ENCODE measurements at places on chromosomes 2 and 18.

GRCh38 chr2:203782262-203782976 is 76.0 kb downstream of the CD28 start:
- DNase-seq, result peak; percentile 70

DNA sequence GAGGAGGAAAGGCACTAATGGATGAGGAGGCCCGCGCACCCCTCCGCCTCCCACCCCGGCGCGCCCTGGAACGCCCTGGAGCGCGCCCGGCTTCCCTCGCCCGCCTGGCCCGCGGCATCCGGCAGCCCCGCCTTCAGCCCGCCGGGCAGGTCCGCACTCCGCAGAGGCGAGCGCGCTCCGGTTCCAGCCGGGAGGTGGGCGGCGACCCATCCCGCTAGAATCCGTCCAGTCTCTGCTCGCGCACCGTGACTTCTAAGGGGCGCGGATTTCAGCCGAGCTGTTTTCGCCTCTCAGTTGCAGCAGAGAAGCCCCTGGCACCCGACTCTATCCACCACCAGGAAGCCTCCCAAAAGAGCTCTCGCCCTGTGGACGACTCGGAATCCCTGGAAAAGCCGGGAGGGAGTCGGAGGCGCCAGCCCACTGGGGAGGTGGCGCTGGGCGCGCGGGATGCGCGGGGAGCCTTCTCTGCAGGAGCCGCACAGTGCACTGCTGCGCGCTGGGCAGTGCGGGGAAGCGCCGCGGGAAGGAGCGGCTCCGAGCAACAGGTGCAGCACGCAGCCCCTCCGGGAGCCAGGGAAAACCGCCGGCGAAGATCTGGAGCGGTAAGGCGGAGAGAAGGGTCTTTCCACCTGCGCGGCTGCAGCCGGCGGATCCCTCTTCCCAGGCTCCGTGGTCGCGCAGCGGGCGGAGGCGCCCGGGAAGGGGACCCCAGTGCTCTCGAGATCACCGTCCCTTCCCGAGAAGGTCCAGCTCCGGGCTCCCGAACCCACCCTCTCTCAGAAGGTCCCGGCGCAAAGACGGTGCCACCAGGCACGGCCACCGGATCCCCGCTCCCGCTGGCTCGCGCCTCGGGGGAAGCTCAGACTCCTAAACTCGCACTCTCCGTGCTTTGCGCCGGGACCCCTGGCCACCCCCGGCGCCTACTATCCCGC is at the start of gene GALR1:
Gene GALR1, plus strand, starts transcription at position 280 of the 932 bp plus-strand sequence. CDS start 701 bp downstream, outside the sequence.
- DNase-seq, result no peak

DNA sequence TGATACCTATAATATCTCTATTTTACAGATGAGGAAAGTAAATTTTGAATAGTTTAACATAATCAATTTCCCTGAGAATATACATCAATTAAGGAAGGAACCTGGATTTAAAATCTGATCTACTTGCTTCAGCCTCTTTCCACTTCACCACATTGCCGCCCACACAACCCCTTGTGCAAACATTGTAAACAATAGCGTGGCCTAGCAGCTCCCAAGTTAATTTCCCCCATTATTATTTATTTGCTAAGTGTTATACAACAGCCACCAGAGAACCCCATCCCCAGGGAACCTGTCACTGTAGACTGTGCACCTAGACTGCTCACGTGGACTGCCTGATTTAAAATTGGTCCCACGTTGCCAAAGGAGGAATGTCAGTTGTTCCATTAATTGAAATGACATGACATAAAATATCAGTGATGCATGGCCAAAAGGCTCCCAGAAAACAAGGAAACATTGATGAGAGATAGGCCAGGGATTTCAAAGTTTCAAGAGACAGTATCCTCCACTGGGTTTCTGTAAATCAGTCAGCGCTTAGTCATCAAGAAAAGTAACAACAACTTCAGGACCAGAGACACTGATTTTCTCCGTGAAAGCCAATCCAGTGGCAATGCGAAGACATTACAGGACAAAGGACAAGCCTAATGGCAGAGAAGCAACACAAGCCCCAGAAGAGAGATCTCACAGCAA is 41.3 kb downstream of the SCG2 start:
- no peak for DNase-seq

- DNase-seq, result no peak
Measured at GRCh38 chr2:38406597-38407110, 29.6 kb upstream of the ATL2 start.

DNA sequence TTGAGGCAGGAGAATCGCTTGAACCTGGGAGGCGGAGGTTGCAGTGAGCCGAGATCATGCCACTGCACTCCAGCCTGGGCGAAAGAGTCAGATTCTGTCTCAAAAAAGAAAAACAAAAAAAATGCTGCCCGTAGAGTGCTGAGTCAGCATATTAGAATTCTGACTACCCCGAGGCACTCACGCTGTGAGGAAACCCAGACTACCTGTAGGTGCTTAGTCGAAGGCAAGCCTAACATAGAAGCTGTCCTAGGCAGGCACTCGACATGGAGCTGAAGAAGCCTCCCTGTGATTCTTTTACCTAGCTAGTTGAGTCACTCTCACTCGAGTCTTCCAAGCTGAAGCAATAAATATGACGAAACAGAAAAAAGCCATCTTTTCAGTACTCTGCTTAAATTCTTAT is 1323.2 kb upstream of the DDX18 start:
- no peak for DNase-seq

DNA sequence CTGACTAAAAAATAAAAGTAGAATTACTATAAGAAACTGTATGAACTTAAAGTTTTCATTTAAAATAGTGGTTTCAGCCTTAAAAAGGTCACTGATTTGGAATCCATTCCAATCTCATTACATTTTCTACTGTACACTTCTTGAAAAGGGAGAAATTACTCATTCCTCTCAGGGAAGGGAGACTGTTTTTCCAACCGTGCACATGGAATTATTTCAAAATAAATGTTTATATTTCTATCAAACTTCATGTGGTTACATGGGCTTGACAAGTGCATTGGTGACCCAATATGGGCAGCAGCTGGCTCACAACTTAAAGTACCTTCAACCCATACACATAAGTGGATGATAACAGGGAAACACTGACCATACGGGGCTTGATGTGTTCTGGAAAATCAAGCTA is 324.5 kb upstream of the THUMPD2 start:
- no peak for DNase-seq

DNA sequence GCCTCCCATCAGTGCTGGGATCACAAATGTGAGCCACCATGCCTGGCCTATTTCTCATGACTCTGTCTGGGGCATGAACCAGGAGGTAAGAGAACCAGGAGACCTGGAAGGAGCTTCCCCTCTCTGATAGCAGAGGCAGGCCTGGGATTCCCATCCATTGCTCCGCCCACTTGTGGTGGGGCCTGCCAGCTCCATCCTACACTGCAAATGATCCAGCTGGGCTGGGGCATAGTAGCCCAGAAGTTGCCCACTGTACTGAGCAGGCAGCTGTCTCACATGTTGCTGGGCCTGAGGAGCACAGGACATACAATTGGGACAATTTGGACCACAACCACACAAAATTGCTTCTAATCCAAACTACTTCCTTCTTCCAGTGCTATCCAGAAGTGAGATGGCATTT is 91.0 kb downstream of the MARCHF4 start:
- DNase-seq, result no peak

- no peak for DNase-seq
Measured at GRCh38 chr2:15825276-15825980, 114.9 kb upstream of the MYCN start.

DNA sequence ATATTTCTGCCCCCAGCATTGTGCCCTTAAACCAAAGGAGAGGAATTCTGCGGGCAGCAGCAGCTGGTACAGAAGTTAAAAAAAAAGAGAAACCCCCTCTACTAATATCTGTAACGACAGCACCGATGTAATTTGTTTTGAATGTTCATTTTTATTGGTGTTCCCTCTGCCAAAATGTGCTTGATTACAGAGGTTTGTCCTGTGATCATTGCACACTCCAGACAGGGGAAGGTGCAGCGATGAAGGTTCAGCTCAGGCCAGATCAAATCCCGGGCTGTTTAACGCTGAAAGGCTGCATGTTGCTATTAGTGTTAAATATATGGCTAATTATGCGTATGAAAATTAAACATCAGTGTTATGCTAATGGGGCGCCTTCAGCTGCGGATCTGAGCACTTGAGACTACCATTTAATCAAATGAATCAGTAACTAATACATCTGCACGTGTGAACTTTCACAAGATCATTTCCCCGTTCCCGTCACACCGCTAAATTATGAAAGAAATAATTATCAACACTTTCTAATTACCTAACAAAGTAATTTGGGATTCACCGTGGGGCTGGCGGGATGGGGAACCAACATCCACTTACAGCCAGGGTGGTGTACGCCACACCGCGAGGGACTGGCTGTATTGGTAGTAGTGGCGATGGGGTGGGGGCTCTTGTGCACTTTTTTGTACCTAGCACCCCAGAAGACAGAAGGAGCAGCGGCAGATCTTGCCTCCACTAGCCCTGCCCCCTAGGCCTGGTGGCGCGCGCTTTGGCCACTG is 1.5 kb upstream of the DLX1 start:
- DNase-seq, result no peak

GRCh38 chr2:48221846-48222516 is 308.0 kb upstream of the STON1 start:
- no peak for DNase-seq

GRCh38 chr2:168992026-168992425 is 39.1 kb downstream of the ABCB11 start:
- no peak for DNase-seq

DNA sequence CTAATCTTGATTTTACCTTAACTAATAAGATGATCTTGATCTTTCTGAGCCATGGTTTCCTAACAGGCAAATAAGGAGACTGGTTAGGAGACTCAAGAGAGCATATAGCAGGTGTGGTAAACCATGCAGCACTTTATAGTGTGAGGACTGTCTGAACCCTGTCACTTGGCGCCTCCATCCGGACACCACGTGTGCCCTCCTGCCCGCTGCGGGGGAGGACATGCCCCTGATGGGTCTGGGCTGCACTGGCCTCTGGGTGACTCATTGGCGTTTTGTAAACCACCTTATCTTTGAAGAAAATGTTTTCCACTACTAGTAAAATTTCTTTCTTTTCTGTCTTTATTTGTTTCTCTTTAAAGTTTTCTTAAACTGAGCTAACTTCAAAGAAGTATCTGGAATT is 131.1 kb downstream of the FMNL2 start:
- no peak for DNase-seq

DNA sequence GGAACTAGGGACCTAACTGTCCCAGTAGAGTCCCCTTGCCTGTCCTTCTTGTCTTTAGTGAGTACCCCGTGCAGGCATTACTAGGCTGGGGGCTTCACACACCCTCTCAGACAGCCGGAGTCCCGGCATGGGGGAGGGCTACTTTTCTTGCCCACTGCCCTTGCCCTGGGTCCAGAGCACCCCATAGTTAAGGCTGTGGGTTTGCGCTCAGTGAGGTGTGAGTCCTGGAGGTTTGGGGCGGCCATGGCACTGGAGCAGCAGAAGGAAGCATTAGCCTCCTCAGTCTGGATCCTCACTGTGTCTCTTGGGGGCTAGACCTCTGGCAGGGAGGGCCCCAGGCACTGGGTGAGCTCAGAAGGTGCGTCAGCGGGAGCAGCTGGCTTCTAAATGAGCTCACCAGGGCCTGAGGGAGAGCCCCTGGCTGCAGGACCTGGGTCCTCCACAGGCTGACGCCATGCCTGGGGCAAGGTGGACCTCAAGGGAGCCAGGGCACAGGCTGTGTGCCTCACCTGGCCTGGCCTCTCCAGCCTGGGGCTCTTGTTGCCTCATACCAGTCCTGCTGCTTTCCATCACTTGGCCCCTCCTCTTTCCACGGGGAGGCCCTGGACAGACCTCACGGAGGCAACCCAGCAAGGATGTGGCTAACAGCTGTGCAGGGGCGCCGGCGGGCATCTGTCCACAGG is 27.4 kb downstream of the HS6ST1 start:
- no peak for DNase-seq

GRCh38 chr2:222305516-222306392 is 7.0 kb upstream of the PAX3 start:
- no peak for DNase-seq

DNA sequence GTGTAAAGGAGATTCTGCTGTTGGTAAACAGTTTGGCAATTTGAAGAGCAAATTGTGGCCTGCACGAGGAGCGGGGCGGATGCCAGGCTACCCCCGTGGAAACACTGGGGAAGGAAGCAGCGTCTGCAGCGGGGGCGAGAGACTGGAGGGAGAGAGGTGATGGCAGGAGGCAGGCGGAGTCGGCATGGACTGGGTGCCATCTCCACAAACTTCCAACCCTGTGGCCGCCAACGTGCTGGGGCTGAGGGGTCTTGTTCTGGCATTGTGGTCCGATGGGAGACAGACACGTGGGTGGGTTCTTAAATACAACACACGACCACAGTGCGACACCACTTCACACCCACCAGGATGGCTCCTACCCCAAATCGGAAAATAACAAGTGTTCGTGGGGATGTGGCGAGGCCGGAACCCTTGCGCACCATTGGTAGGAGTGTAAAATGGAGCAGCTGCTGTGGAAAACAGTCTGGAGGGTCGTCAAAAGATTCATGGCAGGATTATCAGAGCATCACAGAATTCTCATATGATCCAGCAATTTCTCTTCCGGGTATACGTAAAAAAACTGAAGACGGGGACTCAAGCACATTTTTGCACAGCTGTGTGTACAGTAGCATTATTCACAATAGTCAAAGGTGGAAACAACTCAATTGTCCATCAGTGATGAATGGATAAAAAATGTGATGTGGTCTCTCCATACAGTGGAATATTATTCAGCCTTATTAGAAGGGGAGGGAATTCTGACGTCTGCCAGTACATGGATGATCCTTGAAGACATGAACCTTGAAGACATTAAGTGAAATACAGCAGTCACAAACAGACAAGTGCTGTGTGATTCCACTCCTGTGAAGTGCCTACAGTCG is 82.4 kb upstream of the HPCAL1 start:
- DNase-seq, result no peak

DNA sequence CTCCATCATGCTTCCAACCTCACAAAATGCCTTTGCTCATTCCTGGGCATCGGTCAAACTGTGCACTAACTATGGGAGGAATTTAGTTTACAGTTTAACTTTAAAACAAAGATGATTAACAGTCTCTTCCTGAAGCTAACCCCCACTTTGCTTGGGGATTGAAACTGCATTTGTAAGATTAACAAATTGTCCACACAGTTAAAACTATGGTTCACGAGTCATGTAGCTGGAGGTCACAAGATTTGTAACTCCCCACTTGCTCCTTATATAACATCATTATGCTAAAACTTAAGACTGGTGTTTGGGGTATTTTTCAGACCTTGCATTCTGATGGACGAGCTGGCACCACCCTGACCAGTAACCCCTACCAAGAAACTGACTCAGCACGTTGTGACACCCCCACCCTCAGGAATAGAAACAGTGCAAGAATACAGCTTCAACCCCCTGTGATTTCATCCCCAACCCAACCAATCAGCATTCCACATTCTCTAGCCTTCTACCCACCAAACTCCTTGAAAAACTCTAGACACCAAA is 252.3 kb downstream of the MBD5 start:
- DNase-seq, result no peak

- DNase-seq, result no peak
Measured at GRCh38 chr2:149828520-149829210, 241.1 kb upstream of the MMADHC start.
